ENCODE measurements at places on chromosomes 4 and X.

DNA sequence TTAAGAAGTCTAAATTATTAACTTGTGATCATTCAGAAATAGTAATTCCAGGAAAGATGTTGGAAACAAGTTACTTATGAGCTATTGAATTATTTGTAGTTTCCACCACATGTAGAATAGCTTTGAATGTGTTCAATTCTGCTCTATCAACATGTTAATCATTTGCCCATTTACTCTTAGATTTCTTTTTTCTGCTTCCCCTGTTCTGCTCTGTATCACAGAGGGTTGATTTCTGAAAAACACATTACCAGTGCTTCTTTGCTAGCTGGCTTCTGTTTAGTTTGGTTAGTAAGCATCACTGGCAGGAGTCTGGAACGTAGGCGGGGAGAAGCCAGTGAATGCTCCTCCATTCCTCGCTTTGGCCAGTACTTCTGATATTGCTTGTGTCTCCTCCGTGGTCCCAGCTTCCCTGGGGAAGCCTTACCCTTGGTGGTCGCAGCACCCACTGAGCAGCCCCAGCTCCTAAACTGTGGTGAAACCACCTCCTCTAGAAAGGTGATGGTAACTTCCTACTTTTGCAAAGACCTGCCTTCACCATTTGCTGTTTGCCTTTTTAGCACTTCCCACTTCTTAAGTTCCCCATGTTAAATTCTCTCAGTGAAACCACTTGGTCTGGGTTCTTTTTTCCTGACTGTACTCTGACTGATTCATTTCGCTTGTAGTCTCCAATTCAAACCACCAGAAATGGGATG lies 40.3 kb upstream of the GALNT7 start:
- no peak for DNase-seq

DNA sequence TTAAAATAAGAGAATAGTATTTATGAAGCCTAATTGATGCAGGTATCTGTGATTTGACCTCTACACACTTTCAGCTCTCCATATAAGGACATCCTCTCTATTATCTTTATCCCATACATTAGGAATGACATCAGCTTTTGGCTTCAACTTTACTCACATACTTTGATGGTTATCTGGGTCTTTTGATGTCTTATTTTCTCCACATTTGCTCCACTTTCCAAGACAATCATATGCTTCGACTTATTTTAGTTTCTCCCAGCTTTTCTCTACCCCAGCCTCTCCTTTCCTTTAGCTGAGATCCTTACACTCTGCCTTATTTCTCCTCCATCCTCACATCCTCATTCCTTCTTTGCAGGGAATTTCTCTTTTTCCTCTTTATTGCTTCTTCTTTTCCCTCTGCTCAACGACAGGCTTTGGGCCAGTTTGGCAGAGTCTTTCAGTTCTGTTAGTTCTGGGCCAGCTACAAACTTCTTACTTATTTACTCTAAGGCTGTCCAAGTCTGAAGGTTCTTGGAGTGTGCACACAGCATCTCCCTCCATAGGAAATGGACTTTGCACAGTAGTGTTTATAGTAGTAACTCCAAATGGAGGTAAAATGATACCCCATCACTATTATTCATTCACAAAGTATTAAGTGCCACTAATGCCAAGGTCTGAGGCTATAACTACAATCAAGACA lies 50.5 kb downstream of the SLC4A4 start:
- no peak for DNase-seq

GRCh38 chr4:145907390-145907789 lies 31.2 kb downstream of the ZNF827 start:
- no peak for DNase-seq

DNA sequence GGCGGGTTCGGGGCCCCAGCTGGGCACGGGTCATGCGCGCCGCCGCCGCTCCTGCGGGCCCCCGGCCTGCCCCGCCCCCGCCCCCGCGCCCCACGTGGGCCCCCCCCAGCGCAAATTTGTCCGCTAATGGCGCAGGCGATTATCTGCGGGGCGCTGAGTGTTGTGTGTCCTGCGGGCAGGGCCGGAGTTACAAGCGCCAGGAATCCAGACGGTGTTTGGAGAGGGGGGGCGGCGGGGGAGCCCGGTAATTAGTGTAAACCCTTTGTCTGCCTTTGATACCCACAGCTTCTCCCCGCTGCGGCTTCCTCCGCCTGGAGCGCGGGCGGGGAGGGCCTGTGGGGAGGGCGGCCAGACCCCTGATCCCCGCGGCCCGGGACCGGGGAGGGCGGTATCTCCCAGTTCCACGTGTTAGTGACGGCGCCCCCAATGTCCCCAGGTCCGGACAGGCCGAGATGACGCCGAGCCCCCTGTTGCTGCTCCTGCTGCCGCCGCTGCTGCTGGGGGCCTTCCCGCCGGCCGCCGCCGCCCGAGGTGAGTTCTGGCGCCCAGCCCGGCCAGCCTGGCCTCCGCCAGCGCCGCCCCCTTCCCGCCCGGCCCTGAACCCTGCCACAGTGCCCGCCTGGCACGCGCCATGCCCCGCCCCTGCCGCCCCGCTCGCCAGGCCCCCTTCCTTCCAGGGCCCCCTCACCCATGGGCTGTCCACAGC lies 761 bp downstream of the FGFRL1 start:
- DNase-seq = no peak

GRCh38 chrX:21939906-21940305 lies 603 bp upstream of the SMS start:
- DNase-seq = no peak

GRCh38 chr4:158319880-158320279 lies 109.6 kb downstream of the TMEM144 start:
- no peak for DNase-seq

GRCh38 chr4:80438016-80438415 lies 102.5 kb downstream of the CFAP299 start:
- DNase-seq = no peak

GRCh38 chr4:15691346-15692135 lies 9.9 kb downstream of the FAM200B start:
- DNase-seq = peak; percentile 66

DNA sequence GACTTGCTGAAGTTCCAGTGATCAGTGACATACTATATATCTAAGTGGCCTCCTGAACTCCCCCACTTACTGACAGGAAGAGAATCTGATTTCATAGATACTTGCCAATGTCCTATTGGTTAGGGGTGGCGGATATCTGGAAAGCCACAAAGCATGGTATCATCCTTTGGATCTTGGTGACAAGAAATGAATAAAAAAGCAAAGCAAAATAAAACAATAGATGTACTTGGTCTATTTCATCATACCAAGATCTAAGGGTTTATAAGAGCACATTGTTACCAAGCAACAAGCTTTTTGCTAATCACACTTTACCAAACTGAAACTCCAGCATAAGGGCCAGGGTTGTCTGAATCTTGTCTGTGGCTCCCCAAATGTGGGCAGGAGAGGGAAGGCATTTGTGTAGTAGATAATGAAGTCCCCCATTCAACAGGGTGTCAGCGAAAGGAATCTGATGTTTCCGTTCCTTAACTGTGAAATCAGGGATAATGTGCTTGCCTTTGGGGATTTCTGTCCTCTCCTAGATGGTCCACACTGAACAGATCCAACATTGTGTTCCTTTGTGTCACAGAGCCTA lies 125.0 kb upstream of the SMIM10 start:
- DNase-seq = peak; percentile 17

DNA sequence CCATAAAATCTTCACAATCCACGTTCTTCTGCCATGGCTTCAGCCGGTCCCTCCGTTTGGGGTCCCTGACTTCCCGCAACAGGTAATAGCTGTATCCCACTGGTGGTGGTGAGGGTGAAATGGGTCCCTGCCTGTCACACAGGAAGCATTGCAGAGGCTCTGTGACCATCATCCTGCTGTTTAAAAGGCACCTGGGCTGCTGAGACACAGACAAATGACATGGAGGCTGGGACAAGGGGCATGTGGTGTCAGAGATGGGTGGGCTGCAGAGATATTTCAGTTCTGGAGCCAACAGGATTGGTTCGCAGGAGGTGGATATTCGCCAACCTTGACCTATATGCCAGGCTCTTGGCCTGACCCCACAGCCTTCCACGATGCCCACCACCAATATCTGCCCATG lies 82.1 kb downstream of the JAKMIP1 start:
- no peak for DNase-seq

DNA sequence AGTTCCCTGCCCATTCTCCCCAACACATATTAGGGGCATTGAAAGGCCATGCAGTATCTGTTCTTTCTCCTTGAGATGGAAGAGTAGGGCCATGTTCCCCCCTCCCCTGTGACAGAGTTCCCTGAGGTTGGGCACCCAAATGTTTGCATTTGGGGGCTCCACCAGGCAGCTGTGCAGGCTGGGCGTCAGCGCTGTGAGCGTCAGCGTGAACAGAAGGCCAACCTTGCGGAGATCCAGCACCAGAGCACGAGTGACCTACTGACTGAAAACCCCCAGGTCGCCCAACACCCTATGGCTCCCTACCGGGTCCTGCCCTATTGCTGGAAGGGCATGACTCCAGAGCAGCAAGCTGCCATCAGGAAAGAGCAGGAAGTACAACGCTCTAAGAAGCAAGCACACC lies 3.9 kb downstream of the HSD17B10 start:
- DNase-seq = no peak

- DNase-seq = peak; percentile 75
Observed at GRCh38 chrX:13120017-13120416, 75.6 kb upstream of the FAM9C start.

GRCh38 chr4:612052-612748 lies 13.2 kb upstream of the PDE6B start:
- DNase-seq = no peak

GRCh38 chr4:85491527-85491926 lies 16.6 kb downstream of the ARHGAP24 start:
- DNase-seq = no peak

- peak; percentile 16 for DNase-seq
Observed at GRCh38 chr4:118850488-118851173, 14.7 kb upstream of the SEC24D start.

- DNase-seq = no peak
Observed at GRCh38 chr4:78939667-78940008, 400 bp upstream of the PAQR3 start.

- DNase-seq = no peak
Observed at GRCh38 chrX:68682790-68683189, 35.3 kb downstream of the STARD8 start.

DNA sequence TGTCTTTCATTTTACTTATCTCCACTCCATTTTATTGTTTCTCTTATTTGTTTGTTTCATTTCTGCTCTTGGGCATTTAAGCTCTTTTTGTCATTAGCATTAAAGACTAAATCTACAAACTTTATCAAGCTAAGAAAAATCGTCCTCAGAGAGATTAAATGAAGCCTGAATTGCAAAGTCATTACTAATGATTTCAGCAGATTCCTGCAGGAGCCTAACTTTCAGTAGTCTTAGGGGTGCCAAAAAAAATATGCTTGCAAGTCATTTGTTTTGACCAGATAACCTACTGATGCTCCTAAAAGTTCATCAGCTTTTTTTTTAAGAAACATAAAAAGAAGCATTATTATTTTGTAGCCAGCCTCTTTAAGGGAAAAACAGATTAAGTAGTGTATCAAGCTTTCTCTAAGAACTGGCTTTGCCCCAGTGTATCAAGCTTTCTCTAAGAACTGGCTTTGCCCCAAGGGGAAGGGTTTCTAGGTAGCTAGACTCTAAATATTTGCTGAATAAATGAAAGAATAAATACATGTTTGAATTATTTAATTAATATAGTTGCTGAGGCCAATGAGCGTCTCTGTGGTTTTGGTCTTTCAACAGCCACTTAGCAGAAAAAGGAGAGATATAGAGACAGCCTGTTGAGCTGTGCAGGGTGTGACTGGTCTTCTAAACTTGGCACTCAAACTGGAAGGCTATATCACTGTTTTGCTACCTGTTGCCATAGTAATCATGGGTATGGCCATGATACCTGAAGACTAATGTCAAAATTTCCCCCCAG lies 174.2 kb downstream of the BTC start:
- peak; percentile 70 for DNase-seq

DNA sequence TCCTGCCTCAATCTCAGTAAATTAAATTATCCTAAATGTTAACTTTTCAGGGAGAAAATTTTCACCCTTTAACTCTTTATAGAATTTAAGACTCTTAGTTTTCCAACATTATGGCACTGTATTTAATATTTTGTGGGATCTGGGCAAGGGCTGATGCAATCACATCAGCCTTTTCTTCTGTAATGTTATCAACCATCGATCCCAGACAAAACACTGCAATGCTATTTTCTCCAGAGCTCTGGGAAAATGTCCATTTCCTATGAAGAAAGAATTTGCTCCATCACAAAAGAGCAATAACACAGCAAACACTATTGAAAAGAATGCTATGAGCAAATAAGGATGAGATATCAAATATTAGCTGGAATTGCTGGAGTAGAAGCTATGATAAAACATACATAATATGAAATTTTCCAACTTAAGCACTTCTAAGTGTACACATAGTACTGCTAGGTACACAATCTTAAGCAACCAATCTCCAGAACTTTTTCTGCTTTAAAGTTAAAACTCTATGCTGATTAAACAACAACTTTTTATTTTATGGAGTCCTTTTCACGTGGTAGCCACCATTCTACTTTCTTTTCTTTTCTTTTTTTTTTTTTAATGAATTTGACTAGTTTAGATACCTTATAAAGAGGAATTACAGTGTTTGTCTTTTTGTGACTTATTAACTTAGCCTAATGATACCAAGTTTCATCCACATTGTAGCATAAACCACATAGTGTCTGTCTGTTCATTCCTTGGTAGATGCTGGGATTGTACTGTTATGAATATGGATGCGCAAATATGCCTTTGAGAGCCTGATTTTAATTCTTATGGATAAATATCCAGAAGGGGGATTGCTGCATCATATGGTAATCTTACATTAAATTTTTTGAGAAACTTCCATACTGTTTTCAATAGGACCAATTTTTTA lies 43.6 kb downstream of the UGT2A3 start:
- DNase-seq = peak; percentile 21

- DNase-seq = no peak
Observed at GRCh38 chr4:152010710-152011079, 249.9 kb upstream of the GATB start.

GRCh38 chrX:67544281-67545035 lies 637 bp downstream of the AR start:
- peak; percentile 7 for DNase-seq

DNA sequence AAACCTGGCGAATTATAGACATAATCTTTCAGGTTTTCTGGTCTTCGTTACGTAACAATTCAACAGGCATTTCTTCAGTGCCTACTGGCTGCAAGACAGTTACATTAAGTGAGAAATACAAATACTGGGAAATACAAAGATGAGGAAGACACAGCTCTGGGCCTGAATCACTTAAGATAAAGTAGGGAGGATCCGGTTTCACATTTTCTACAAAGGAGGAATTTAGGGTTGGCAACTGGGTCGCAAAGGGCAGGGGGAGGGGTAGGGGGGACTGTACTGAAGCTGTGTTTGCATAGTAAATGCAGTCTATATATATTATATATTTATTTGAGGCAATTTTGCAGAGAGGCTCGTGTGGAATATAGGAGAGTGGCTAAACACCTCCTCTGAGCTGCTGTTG lies 107.4 kb downstream of the MAML3 start:
- DNase-seq = no peak

GRCh38 chr4:71212216-71212615 lies 126.6 kb upstream of the SLC4A4 start:
- no peak for DNase-seq

DNA sequence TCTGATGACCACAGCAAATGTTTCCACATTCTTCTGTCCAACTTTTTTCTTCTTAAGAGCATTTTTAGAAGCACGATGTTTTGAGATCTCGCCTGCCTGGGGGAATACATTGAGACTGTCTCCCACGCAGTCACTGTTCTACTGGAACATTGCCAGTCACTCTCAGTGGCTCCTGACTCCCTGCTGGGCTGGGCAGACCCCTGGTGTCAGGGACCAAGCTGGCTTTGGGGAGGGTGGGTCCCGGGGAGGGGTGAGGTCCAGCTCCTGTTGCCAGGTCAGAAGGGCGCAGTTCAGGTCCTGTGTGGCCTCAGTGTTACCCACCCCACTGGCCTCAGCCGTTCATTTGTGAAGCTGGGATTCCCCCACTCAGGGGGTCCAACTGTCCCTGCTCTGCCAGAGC lies 18.9 kb upstream of the ABLIM2 start:
- DNase-seq = no peak
